Vagina (tissue), 2 donors: ENCODE measurements at places on chromosomes 2 and 18.

GRCh38 chr2:188835821-188836220 is 138.4 kb upstream of the COL3A1 start:
- no peak for DNase-seq

DNA sequence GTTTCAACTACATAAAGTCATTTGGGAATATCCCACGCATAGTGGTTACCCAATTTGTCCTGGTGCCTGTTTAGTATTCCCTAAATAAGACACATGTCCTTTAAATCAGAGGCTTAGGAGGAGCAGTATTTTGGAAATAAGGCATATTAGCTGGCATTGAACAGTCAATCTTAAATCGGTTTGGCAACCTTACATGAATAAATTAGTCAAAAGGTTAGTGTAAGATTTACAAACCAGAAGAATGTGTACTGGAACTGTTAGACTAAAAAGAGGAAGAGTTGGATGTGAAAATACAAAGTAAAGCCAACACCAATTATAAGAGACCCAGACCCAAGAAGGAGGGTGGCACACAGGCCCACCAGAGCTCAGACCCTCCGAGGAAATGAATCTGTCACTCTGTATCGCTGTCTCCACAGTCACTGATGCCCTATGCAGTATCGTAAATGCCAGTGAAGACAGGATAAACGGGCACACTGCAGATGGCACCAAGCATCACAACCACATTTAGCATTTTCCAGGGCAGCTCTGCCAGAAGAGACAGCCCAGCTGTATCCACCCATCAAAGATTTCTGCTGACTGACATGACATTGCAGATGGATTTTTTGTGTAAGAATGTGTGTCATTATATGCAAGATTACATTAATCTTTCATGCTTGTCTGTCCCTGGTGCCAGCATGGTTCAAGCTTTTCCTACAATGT is 90.4 kb downstream of the CERKL start:
- DNase-seq, result no peak

GRCh38 chr2:227717687-227718567 is at the start of gene SLC19A3:
Gene SLC19A3, minus strand, starts transcription at chr2:227718028. Its CDS starts 15,710 bp downstream, at chr2:227702318.
- no peak for DNase-seq

DNA sequence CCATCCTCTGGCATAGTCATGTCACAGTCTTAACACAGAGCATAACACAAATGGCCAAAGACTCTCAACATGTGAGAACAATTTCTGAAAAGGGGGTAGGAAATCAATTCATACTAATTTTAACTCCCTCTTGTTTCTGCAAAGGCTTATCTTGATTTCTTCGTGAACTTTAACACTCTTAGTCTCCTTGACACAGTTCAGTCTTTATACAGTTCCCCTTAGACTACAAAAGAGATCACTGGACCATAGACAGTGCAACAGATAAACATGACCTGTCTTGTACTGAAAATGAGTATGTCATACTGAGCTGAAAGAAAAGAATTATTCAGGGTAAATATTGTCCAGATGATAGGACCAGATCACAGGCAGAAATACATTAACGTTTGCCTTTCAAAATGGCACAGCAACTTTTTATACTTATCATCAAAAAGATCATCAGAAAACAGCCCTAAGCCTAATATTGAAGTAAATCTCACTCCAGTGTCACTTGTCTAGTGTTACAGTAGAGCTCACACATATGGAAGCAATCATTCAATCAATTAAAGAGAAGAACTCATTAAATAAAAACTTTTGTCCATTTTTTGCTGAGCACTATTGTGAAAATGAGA is 56.4 kb upstream of the VRK2 start:
- no peak for DNase-seq

DNA sequence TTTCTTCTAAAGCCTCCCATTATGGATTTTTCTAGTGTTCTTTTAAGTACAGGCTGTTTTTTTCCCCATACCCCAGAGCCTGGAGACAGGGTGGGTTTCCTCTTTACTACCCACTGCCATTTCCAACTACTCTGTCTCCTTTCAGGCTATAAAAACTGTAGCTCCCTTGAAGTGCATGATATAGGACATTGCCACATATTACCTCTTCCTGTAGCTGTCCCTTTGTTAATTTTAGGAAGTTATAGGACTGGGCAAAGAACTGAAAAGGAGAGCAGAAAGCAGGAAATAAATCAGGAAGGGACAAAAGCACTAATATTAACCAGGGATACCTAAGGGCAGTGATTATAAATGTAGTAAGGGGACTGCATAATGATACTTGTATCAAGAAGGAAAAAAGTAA is 54.1 kb downstream of the VIL1 start:
- DNase-seq, result no peak

DNA sequence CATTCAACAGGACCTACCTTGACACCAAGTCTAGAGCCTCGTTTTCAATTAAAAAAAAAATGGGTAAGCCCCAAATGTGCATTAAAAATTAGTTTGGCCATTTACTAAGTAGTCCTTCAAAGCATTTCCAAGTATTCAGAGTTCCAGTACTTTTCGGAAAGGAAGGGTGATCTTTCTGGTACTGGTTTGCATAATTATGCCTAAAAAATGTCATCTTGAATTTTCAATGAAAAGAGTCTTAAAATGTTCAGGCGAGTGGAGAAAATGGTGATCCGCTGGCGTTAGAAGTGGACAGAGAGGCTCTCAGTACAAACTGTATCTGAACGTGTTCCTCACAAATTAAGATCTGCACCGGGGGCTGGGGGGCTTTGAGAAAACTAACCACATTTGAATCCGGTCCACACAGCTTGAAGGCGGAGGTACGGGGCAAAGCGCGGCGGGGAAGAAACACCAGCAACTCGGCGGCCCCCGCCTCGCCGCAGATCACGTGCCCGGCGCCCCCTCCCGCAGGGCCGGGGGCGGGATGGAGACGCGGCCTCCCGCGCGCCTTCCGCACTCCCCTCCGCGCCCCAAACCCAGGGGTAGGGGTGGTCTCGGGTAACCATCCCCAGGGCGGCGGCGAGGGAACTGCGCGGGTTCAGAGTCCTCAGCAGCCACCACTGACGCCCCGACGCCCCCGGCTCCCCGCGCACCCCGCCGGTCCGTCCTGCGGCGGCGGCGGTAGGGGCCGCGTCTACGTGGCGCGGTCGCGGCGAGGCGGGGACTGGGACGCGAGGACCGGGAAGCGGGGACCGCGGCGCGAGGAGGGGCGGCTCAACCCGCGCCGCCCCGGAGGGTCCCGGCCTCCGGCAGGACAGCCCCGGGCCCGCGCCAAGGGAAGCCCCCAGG is 564 bp downstream of the LPIN2 start:
- DNase-seq, result no peak

DNA sequence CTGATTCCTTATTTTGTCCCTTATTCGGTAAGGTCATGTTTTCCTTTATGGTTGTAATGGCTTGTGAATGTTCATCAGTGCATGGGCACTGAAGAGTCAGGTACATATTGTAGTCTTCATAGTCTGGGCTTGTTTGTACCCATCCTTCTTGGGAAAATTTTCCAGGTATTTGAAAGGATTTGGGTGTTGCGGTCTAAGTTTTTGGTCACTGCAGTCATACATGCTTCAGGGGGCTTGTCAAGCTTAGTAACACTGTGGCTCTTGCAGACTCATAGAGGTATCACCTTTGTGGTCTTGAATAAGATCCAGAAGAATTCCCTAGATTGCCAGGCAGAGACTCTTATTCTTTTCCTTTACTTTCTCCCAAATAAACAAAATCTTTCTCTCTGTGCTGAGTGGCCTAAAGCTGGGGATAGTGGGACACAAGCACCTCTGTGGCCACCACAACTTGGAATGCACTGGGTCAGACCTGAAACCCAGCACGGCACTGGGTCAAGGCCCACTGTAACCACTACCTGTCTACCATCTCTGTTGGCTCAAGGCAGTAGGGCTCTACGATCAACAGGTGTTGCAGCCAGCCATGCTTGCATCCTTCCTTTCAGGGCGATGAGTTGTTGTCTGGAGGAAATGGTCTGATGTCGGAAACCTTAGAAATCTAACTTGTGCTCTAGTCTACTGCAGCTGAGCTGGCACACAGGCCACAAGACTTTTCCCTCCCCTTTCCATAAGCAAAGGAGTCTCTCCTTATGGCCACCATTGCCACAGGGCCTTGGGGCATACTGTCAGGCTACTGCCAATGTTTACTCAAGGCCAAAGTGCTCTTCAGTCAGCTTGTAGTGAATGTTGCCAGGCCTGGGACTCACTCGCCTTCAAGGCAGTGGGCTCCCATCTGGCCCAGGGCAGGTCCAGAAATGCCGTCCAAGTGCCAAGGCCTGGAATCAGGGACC is 21.5 kb downstream of the IL1RN start:
- peak; percentile 64 for DNase-seq

- DNase-seq, result no peak
Measured at GRCh38 chr2:18927525-18928232, 338.3 kb upstream of the NT5C1B start.

GRCh38 chr18:11512096-11513025 is 97.0 kb upstream of the SLC35G4 start:
- DNase-seq, result no peak

DNA sequence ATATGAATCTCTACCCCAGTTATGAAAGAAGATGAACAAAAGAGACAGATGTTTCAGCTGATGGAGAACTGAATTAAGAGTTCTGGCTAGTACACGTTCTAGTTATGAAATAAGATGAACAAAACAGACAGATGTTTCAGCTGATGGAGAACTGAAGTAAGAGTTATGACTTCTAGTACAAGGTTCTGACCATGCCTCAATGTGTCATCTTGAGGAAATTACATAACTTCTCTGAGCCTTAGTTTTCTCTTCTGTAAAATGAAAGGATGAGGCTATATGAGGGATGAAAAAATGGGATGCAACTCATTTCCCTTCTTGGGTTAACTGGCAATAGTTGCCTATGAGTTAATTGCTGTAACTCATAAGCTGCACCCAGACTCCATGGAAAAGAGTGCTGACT is 92.9 kb upstream of the WDR75 start:
- no peak for DNase-seq

DNA sequence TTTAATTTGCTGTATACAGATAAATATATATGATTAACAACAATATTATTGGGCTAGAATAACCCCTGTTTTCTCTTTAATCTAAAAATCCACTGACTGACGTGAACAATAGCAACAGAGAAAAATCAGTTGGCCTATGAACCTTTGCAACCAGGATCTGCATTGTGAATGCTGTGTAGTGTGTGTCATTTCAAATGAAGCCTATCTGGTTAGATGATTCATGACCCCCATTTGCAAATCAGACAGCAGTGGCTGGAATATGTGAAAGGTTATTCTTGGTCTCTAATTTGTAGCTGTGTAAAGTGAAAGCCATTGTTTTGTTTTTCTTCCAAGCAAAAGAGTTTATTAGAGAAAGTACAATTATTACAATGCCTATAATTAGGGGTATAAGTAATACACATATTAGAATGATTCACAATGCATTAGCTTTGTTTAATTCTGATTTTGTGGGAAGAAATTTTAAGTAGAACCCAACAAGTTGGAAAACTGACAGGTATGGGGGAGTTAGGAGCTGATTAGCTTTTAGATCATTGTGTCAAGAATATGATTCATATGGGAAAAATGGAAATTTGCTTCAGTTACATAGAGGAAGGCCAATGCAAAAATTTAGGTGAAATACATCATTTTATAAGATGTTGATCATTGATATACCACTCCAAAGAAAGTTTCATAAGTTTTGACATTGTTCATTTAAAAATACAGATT is 1362.2 kb upstream of the TMEFF2 start:
- no peak for DNase-seq

- no peak for DNase-seq
Measured at GRCh38 chr2:73838889-73839534, 10.3 kb downstream of the STAMBP start.

- no peak for DNase-seq
Measured at GRCh38 chr2:55232863-55233657, 572 bp downstream of the RPS27A start.

DNA sequence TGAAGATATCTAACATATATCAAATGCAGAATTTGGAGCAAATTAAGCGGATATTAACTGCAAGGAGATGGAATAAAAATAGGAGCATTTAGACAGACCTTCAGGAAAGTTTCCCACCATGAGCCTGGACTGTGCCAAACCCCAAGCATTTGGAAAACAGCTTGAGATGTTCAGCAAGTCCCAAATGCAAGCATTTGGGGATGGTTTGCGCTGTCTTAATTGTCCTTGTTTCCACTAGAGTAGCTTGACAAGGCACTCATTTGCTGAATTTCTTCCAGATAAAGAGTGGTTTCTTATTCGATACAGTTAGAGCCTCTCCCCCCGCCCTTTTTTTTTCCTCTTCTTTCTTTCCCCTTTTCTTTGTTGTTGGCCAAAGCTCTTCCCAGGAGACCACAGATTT is 77.1 kb upstream of the CDC42EP3 start:
- DNase-seq, result no peak

DNA sequence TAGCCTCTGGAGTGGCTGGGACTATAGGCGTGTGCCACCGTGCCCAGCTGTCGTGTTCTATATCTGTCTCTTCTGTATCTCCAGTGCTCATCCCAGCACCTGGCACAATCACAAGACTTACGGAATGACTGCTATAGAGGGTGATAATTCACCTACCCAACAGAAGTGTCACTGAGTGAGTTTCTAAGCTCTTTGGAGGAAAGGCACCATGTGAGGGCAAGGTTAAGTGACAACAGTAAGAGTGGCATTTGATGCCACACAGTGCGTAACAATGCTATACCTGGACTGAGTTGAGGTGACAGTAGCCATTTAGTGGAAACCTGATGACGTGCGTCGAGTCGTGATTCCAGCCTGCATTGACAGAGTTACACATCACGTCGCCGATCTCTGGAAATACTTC is 89.0 kb downstream of the KCTD1 start:
- DNase-seq, result no peak

DNA sequence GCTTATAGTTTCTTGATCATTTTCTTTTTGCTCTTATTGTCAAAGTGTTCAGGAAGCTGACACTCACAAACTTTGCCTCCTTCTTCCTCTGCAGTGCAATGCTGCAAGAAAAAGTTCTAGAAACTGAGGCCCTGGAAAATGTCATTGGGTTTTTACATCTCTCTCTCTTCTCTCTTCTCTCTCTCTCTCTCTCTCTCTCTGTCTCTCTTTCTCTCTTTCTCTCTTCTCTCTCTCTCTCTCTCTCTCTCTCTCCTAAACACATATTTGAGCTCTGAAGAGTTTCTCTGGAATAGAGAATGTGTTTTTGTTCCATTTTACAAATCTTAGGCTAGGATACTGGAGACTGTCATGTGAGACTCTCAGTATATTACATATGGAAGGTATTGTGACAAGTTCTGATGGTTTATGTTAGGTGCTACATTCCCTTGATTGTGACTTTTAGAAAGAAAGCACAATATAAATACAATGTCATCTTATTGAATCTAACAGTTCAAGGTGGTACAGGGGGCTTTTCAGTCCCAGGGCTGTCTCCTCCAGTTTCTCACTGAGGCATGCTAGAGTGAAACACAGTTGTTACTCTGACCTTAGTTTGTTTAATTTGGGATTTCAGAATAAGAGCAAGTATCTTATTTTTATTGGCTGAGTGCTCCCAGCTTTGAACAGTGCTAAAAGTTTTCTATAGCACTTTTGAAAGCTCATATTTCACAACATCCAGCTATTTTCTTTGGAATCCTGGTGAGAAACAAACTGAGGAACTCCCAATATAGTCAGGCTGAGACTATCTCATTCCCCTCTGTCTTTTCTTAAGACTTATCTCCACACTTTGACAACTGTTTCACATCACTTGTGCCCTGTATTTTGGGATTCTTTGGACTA is 41.4 kb upstream of the EHBP1 start:
- DNase-seq, result no peak

- no peak for DNase-seq
Measured at GRCh38 chr2:236562434-236562833, 7.2 kb upstream of the ACKR3 start.
